ENCODE measurements at places on chromosomes 16 and 17.
A peak's percentile ranks its signal among the peaks of the same experiment; 100 is the strongest.

GRCh38 chr16:84048270-84048669 is 5.7 kb upstream of the SLC38A8 start:
- DNase-seq, result no peak

DNA sequence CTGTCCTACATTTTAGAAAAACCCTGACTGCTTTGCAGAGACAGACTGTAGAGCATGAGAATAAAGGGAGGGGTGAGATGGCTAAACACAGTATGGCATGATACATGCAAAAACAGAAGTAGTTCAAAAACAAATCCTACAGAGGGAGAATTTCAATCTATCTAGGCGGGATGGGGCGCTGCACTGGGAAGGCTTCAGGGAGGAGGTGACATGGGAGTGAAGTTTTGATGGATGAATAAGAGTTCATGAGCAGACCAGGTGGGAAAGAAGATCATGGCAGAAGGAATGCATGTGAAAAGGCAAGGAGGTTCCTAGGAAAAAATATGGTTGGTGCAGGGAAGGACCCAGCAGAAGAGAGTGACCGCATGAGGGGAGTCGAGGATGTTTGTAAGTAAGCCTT is 19.2 kb downstream of the HS3ST3B1 start:
- no peak for DNase-seq

DNA sequence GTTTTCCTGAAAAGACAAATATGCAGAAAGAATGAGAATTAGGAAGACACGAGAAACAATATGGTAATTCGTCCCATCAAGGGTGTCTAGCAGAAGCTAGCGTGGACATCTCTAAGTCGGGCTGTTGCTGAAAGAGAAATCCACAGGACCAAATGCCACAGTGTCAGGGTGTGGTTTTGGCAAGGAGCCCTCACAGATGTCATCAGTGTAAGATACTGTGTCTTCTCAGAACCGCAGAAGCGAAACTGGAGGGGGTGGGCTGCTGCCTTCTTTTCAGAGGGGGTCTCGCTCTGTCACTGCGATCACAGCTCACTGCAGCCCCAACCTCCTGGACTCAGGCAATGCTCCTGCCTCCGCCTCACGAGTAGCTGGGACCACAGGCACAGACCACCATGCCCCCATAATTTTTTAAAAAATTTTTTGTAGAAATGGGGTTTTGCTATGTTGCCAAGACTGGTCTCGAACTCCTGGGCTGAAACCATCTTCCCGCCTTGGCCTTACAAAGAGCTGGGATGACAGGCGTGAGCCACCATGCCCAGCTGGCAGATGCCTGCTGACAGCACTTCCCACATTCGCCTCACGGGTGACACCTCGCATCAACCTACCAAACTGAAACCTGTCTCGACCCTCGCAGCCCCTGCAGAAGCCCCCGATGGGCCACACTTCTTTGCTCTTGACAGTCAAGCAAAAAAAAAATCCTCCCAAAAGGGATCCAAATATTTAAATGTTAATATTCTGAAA is 26.2 kb downstream of the TRAP1 start:
- DNase-seq, result no peak

- no peak for DNase-seq
These were observed 65.3 kb downstream of the RBFOX1 start for GRCh38 chr16:7397901-7398300.

DNA sequence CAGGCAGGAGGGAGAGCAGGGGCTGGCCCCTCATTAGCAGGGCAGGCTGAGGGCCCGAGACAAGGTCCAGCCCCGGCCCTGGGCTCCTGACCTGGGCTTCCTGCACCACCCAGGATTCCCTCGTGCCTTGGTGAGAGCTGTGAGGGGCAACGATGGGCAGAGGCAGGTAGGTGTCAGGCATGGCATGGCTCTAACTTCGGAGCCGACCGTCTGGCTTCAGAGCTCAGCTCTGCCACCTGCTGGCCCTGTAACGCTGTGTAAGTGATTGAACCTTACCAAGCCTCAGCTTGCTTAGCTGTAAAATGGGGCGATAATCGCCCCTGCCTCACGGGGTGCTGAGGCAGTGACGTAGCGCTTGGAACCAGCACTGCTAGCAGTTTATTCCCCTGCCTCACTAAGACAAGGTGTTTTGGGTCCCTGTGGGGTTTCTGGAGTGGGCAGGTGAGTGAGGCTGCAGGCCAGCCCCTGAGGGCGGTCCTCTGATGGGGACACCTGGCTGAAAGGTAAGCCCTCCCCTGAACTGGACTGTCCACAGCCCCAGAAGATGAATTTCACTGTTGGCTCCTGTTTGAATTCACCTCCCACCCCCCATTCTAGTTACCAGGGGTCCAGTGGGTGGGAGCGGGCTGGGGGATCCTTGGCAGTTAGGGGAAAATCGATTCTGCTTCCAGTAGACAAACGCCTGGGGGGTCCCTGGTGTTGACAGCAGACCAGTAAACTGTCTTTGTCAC is 184.8 kb upstream of the GSE1 start:
- DNase-seq, result peak; percentile 79

- no peak for DNase-seq
These were observed 278.8 kb upstream of the C16orf82 start for GRCh38 chr16:26787924-26788323.

- no peak for DNase-seq
These were observed 77.3 kb downstream of the USP22 start for GRCh38 chr17:20965492-20965891.

DNA sequence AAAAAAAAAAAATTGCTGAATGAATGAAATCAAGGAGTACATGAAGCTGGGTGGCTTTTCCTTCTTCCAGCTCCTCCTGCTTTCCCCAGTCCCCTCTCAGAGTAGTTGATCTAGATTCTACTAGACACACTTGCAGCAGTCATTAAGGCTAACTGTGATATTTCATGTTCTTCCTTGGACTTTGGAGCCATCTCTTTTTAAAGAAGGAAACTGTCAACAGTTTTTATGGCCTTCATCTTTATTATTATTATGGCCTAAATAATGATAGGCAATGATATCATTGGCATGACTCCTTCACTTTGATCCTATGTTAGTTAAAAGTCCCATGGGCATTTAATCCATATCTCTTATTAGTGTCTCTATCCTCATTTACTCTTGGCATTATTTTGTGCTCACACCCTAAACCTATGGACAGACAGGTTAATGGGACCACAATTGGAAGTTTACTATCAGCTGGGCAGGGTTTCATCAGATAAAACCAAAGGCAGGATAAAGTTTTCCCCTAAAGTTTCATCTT is 9.7 kb downstream of the C17orf78 start:
- DNase-seq, result no peak

GRCh38 chr17:81032641-81033480 is 2.1 kb upstream of the BAIAP2 start:
- DNase-seq, result no peak

GRCh38 chr17:75753514-75754377 is 11.2 kb downstream of the GALK1 start:
- peak; percentile 91 for DNase-seq

GRCh38 chr17:41932816-41933389 is 2.5 kb downstream of the ODAD4 start:
- DNase-seq, result no peak

DNA sequence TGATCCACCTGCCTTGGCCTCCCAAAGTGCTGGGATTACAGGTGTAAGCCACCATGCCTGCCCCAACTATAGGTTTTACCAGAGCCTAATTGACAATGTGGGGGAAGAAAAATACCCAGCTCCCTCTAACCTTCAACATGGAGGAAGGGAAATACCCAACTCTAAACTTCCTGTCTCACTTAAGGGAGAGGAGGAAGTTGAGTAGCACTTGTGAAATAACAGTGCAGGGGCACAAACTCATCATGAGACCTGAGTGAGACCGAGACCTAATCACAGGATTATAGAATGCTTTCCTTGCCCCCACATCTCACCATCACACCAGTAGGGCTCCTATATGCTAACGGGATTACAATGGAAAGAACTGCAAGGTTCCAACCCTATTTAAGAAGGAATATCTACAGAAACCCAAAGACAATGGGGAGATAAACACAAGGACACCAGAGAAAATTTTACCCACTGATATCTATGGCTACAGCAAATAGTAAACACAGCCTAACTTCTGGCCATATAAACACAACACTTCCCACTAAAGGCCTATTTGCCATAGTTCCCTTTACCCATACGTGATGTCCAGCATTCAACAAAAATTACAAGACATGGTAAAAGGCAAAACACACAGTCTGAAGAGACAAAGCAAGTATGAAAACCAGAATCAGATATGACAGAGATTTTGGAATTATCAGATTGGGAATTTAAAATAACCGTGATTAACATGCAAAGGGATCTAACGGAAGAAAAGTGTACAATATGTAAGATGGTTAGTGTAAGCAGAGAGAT is 26.9 kb downstream of the OR3A1 start:
- DNase-seq, result no peak

DNA sequence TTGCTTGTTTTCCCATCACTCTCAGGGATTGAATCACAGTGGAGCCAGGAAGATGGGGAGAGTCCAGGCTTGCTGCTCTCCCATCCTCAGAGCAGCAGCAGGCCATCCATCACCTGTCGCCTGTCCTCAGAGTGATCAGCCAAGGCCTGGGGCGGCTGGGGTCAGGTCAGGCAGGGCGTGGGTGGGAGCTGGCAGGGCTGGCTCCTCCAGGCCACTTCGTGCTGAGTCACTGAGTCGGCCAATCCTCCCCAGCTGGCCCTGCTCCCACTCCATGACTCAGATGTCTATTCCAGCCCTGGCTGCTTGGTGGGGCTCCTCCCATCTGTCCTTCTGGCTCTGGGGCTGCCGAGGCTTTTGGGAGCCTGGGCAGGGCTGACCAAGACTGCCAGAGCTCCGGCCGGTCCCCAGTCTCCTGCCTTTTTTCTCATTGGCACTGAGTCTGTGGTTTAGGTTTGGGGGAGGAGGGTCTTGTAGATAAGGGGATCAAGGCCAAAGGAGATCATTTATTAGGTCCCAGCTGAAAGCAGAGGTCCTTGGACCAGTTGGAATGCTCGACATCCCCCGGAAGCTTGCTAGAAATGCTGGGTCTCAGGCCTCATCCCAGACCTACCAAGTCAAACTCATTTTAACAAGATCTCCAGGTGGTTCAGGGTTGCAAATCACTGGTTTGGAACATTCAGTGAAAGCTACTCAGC is 72.7 kb downstream of the ABCC1 start:
- DNase-seq, result no peak

DNA sequence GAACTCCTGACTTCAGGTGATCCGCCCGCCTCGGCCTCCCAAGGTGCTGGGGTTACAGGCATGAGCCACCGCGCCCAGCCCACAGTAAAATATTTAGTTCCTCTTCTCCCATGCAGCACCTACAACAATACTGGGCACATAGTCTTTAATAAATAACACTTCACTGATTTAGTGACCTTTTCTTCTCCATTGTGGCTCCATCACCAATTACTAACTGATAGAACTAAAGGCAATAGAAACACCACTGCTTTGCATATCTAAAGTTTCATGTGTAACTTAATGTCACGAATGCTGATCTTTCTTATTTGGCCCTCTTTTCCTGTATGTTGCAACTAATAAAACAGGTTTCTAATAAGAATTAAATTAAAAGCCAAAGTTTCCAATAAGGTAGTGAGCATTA is 38.9 kb downstream of the TRIM37 start:
- DNase-seq, result peak; percentile 34

- DNase-seq, result no peak
These were observed 849 bp upstream of the SULT1A1 start for GRCh38 chr16:28610595-28611191.

GRCh38 chr16:31484491-31485171 is 1.7 kb downstream of the SLC5A2 start:
- DNase-seq, result no peak

- no peak for DNase-seq
These were observed 182.9 kb downstream of the CCDC182 start for GRCh38 chr17:57562184-57562698.

GRCh38 chr17:69516911-69517310 is 102.4 kb downstream of the MAP2K6 start:
- peak; percentile 41 for DNase-seq

- DNase-seq, result no peak
These were observed 202.9 kb downstream of the HS3ST3A1 start for GRCh38 chr17:13398853-13399252.

DNA sequence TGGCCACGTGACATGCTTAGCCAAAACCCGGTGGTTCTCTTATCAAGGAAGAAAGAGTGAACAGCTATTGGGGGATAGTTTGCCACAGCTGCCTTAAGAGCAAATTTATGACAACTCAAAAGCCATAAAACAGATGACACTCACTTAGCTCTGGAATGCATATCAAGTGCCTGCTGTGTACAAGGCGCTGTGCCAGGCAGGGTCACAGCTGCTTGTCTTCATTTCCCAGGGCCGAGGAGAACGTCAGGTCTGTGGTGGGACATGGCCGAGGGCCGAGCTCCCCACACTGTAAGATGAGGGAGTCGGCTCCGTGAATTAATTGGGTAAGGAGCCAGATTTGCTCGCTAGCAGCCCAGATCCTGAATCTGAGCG is 14.0 kb downstream of the EEF2K start:
- DNase-seq, result no peak

DNA sequence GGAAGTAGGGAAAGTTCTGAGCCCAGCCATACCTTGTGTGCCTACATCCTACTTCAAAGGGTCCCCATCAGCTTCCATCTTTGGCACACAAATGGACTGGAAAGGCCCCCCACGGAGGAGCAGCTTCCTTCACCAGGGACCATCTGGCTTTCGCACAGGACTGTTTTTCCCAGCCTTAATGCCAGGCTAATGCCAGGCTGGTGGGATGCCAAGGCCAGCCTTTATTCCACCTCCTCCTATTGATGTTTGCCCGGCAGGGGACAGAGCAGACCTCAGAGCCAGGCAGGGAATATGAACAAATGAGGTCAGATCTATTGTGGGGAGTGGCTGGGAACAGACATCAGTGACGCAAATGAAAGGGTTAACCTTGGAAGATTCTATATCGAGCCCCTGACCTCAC is 5.7 kb downstream of the GPR179 start:
- no peak for DNase-seq

DNA sequence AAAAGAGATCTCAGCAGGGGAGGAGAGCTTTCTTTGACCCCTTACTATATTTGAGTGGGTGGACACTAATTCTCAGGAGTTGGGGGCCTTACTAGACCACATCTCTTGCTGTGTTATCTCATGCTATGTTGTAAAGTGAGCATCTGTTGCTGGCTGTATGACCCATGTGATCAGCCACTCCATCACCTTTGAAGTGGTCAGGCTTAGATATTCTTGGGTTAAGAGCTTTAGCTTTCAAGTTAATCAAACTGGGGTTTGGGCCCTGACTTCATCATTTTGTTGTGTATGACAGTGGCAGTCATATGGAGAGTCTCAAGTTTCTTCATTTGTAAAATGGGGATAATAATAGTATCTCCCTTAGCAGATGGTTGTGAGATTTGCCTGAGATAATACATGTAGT is 201.1 kb downstream of the FTO start:
- DNase-seq, result no peak

All from GM10248 (cell line).